ENCODE measurements at places on chromosomes 2 and 18.
A peak's percentile ranks its signal among the peaks of the same experiment; 100 is the strongest.

- DNase-seq = peak; percentile 29
These were observed 9.3 kb downstream of the KCNIP3 start for GRCh38 chr2:95306336-95306895.

- DNase-seq = no peak
These were observed 27.5 kb downstream of the COPS8 start for GRCh38 chr2:237113026-237113795.

DNA sequence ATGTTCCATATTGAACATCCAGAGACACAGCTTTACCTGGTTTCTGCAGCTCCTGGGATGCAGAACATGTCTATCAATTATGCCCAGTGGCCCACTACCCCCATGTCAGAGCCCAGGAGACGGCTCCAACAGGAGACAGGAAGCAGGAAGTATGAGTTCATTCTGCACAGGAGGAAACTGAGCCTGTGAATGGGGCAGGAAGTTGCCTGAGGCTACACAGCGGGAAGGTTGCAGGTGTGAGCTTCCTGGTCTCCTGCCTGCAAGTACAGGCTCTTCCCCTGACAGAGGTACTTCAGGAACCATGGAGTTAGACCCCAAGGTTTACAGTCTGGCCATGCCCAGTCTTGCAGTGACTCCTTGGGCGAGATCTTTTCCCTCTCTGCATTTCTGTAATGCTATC is 2.8 kb upstream of the BOK start:
- no peak for DNase-seq

DNA sequence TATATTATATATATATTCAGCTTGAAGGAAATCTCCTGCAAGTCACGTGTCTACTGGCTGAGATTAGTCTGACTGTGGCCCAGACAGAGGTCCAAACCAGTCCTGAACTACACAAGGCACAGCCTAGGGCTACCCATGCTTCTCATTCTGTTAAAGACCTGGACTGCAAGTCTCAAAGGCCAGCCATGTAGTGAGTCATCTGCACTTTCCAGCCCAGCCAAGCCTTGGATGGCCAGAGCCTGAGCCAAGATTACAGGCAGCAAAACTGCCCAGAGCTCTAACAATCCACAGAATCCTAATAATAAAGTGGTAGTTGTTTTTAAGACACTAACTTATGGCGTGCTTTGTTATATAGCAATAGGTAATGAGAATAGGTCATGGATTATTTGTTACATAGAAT is 259.6 kb downstream of the SS18 start:
- no peak for DNase-seq

- no peak for DNase-seq
These were observed 2.4 kb downstream of the CWC22 start for GRCh38 chr2:180004731-180005130.

DNA sequence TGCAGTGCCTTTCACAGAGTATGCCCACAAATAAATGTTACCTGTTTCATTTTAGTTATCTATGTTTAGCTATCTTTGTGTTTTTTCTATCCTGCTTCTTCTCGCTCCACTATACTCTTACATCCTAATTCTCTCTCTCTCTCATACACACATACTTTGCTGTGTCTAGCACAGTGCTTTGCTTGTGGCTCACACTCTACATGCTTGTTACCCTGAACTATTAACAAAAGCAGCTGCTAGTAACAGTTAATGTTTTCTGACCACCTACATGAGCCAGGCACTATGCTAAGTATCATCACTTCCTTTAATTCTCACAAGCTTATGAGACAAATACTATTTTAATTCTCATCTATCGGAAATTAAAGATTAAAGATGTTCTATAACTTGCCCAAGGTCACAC is 390.5 kb upstream of the HNRNPA3 start:
- no peak for DNase-seq

DNA sequence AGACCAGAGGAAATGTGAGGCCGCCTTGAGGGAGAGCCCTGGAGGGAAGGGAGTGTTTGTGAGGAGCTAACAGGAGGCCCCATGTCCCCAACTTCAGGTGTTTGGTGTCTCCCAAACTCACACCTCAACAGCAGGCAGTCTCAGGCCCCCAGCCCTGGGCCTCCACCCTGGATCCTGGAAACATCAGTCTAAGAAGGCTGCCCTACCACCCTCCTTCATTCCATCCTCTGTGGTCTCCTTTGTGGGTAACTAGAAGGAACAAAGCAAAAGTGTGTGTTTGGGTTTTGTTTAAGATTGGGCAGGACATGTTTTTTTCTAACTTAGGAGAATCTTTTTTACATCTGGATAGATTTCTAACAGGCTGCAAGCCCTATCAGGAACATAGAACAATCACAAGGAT is 404.3 kb downstream of the BCL11A start:
- no peak for DNase-seq

GRCh38 chr2:59752512-59752911 is 800.9 kb downstream of the BCL11A start:
- DNase-seq = no peak

- DNase-seq = no peak
These were observed 908.3 kb upstream of the TMEFF2 start for GRCh38 chr2:193103064-193103463.

- no peak for DNase-seq
These were observed 408.6 kb downstream of the MTX2 start for GRCh38 chr2:176677746-176678265.

- DNase-seq = no peak
These were observed 29.0 kb downstream of the IMPA2 start for GRCh38 chr18:12010187-12010802.

GRCh38 chr2:215896921-215897320 is 116.4 kb downstream of the MREG start:
- no peak for DNase-seq

- DNase-seq = no peak
These were observed 28.2 kb upstream of the ATG16L1 start for GRCh38 chr2:233223059-233223894.

DNA sequence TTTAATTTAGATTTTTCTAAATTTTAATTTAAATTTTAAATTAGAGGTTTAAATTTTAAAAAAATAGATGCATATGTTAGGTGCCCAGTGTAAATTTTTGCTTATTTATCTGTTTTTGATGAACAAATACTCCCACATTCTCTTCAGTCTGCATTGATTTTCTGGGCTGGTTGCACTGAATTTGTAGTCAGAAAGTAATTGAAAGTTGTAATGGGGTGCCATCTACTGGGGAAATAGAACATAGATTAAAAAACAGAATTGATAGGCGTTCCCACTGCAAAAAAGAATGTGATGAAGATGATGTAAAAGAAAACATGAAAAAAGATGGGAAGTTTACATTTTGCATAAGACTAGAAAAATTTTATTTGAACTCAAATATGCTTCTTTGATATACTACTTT is 51.7 kb upstream of the CCDC85A start:
- DNase-seq = peak; percentile 71

DNA sequence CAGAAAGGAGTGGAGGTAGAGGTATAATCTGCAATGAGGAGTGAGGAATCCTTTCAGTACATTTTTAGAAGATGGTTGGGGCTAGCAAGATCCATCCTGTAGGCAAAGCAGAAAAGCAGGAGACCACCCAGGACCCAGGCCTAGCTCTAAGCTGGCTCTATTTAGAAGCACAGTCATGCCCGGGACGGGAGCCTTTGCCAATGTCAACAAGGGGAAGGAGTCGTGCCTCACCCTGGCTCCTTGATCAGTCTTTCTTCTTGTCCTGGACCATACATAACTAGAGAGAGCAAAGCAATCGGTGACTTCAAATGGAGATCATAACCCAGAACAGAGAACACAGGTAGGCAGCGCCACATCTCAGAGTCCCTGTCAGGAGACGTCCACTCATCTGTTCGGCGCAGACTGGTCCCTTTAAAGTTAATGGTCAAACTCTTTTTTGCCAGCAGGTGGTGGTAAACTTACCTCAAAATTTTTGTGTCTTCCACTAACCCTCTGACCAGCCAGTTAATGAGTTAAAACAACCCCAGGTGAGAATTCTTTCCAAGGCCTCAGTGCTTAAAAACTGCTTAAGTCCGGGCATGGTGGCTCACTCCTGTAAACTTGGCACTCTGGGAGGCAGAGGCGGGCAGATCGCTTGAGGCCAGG is 8.0 kb downstream of the MC5R start:
- peak; percentile 23 for DNase-seq

DNA sequence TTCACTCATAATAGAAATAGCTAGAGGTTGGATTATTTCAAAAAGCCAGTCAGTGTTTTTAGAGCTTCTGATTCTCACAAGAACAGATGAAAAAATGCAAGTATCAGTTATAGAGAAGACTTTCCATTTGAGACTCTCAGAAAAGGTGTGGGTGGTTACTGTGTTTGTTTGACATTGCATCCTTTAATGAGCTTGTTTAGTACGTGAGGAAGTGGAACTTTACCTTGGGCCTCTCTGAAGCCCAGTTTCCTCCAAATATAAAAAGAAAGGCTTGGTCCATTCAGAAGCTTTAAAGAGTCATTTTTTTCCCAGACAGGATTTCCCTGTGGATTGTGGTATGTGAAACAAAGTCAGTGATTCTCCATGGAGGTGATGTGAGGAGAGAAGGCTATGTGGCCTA is 89.9 kb upstream of the RANBP2 start:
- DNase-seq = no peak

DNA sequence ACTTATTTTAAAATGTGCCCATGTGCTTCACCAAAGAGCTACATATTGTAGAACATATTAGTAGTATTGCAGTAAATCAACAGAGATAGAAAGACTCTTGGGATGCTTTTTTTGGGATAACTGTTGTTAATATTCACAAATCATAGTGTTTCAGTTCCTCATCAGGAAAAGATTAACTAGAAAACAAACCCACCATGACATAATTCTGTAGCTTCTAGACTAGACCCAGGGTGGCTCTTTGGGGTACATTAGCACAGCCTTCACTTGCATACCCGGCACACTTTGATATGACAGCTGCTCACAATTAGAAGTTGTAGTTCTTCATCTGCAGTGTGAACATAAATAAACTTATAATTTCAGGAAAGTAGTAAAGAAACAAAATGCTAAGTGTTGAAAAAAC is 154.2 kb downstream of the ATP9B start:
- DNase-seq = no peak

DNA sequence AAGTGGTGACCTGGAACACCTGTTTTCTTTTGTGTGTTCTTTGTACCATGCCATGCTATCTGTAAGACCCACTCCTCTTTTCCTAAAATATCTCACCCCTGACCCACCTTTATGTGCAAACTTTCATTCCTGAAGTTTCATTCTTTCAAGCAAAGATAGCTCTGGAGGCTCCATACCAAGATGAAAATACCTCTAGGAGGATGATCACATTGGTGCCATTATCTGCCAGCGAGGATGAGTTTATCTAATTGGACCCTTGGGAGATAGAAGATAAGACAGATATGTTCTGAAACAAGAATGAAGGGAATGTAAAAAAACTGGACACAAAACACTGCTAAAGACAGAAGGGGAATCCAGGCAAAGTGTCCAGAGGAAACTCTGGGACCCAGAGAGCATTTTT is 24.1 kb downstream of the BOD1L2 start:
- DNase-seq = no peak

DNA sequence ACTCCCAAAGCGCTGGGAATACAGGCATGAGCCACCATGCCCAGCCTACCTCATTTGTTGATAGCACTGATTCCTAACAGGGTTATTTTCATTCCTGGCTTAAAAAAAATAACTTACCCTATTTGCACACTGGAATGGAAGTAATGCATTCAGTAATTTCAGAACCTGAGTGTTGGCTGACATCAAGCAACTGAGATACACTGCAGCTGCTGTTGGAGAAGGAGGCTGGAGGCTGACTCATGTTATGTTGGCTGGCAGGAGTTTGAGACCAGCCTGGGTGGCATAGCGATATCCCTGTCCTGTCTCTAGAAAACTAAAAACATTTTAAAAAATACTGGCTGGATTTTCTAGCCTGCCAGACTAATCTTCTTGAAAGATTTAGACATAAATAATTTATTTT is 385.1 kb upstream of the MEX3C start:
- DNase-seq = no peak

DNA sequence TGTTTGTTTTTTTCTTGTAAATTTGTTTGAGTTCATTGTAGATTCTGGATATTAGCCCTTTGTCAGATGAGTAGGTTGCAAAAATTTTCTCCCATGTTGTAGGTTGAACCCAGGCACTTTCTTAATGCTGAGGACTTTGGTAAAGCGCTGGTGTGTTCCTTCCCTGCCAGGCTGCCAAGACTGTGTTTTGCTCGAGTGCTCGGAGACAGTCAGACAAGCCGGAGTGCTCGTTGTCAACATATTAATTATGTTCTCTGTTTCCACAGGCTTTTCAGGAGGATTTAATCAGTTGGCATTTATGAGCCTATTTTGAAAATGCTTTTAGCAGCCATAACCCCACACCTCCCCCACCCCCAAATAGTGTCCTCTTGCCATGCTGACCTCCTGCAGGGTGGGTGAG is 6.4 kb downstream of the MTCL1 start:
- no peak for DNase-seq

DNA sequence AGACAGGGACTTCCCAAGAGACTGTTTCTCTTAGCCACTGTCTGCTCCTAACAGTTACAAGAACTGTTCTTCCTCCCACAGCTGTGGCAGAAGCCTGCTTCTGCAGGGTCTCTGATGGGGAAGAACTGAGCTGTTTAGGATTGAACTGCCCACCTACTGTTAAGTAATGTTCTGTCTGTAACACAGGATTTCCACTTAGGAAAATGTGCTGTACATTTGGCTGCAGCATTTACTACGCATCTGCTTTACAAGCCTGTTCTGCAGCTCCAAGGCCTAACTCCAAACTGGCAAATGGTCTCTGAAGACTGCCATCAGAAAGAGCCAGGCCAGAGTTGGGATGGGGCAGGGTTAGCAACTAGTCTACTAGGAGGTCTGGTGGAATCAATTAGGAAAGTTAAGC is 87.8 kb upstream of the UPP2 start:
- DNase-seq = no peak

- no peak for DNase-seq
These were observed 25.0 kb upstream of the TMEM178A start for GRCh38 chr2:39640681-39641080.

- DNase-seq = no peak
These were observed 22.0 kb downstream of the EPC2 start for GRCh38 chr2:148666555-148666954.

- no peak for DNase-seq
These were observed 8.6 kb downstream of the OSBPL6 start for GRCh38 chr2:178202927-178203326.

GRCh38 chr2:12435430-12436222 is 281.1 kb upstream of the TRIB2 start:
- no peak for DNase-seq

- no peak for DNase-seq
These were observed 142.8 kb upstream of the ALPP start for GRCh38 chr2:232235716-232236115.

GRCh38 chr2:28367667-28368356 is 24.8 kb upstream of the FOSL2 start:
- no peak for DNase-seq

- DNase-seq = no peak
These were observed 180.6 kb downstream of the MTX2 start for GRCh38 chr2:176449852-176450251.

- no peak for DNase-seq
These were observed 21.1 kb upstream of the SCYGR2 start for GRCh38 chr2:227577555-227577954.

DNA sequence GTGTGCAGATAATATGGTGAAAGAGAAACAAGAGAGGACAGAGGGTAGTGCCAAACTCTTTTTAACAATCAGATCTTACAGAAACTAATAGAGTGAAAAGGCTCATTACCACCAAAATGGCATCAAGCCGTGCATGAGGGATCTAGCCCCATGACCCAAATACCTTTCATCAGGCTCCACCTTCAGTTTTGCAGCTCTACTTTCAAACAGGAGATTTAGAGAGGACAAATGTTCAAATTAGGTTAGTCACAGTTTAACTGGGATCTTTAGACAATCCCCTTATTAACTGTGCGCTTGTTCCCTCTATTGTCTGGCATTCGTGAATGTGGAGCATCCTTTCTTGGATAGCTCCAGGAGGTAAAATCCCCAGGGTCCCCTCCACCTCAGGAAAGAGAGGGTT is 1209.3 kb upstream of the CHAC2 start:
- DNase-seq = no peak

Measured in NCI-H345 (cell line).